ENCODE measurements at places on chromosomes 3 and 15.

- no peak for DNase-seq
Measured at GRCh38 chr3:45826908-45827307, 15.0 kb downstream of the LZTFL1 start.

- no peak for DNase-seq
Measured at GRCh38 chr3:116276675-116277074, 168.6 kb downstream of the LSAMP start.

DNA sequence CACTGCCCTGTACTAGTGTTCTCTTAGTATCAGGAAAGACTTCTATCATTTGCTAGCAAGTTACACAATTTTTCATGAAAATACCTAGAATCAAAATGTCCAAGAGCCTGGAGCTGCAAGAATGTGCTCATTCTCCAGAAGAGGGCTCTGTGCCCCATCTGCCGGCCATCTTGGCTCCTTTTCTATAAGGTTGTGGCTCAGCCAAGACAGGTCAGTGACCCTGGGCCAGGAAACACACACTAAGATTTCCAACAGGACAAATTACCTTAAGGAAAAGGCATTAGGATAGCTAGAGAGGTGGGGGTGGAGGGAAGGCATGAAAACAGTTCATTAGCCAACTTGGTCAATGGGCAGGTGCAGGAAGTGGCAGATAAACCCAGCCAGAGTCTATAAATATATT, 20.7 kb downstream of the TIMP4 start:
- no peak for DNase-seq

- DNase-seq: no peak
Measured at GRCh38 chr3:27201492-27201891, 167.7 kb downstream of the NEK10 start.

DNA sequence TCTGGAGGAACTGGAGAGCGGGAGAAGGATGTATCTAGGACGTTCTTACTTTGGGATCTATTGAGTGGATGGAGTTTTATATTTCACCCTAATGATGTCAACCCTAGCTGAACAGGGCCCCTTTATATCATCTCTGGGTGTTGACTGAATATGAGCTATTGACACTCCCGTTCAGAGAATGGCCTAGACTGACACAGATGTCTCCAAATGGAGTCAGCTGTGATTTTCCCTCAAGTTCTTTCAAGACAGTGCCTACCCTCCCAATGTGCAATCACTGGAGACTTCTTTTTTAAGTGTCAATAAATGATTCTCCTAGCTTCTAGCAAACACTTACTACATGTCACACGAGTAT, 63.8 kb downstream of the FRMD4B start:
- no peak for DNase-seq

- DNase-seq: no peak
Measured at GRCh38 chr15:100385300-100386050, 43.7 kb upstream of the ADAMTS17 start.

DNA sequence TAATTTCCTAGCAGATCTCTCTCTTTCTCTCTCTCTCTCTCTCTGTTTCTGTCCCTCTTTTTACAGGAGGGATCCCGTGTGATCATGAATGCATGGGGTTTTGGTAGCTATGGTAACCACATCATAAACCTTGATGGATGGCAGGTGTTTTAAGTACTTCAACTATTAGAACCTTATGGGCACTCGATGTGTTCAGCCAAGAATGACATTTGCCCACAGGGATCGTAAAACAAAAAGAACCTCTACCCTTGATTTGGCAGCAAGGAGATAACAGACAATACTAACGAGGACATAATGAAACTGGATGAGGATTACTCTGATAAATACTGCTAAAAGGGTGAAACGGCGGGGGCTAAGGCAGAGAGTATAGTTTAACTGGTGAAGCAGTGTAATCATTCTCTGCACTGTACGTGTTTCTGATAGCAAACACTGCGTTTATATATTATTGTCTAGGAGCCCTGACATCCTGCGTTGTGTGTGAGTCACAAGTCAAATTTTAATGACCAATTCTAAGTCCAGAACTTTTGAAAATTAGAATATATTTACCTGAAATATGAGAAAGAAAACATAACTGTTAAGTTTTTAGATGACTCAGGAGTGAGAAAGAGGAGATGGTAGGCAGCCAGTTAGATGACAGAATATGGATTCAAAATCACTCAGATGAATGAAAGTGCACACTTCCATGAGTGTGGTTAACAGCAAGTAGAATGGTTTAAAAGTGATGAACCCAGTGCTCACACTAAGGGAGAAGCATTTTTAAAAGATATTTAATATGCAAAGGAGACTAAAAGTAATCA, 80.3 kb downstream of the OTOL1 start:
- DNase-seq: no peak

DNA sequence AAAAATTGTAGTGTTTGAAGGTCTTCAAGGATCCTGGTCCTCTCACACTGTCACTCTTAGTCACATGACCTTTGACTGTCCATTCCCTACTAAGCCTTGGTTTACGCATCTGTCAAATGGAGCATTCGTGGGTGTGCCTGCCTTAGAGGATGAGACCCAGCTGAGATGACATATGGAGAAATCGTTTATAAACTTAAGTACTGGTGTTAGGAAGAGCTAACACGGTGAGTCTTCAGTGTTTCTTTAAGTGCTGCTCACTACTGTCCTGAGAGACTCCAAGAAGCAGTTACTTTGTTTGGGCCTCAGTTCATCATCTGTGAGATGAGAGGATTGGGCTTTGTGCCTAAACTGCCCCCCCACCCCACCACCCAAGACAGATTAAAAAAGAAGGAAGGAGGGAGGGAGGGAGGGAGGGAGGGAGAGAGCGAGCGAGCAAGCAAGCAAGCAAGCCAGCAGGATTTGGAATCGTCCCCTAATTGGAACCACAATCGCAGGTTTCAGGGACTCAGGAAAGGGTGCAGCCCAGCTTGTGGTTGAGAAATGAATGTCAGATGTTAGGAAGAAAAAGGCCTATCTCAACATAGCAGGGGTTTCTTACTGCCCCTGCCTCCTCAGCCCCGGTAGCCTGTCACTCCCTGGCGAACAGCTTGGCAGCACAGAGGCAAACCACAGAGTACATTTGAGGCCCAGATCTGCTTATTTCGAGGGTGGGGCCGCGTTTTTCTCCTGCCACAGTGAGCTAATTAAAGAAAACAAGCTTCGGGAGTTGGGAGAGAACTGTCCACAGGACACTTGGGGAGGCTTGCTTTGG, 32.7 kb downstream of the SMAD3 start:
- DNase-seq: no peak

DNA sequence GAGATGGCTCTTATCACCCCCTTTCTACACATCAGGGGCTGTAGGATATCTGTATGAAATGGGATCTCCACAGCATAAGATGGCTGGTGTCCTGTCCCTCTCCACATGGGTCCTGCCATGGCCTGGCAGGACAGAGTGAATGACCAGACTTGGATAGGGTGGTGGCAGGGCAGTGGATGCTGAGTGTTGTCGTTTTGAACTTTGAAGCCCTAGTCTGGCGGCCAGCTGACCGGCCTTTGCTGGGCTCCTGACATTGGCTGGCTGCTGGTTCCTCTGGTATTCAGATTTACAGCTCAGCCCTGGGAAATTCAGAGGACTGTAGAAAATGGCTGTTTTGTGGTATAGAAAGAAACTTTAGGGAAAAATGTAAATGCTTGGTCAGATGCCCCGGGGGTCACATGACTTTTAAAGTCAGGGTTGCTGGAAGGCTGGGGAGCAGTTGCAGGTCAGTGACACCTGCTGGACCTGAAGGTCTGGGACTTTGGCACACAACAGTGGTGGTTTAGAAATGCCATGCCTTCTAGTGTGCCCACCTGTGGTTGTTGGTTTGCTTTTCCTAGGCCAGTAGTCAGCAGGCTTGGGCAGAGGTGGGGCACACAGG, 13.5 kb upstream of the PGPEP1L start:
- DNase-seq: no peak

DNA sequence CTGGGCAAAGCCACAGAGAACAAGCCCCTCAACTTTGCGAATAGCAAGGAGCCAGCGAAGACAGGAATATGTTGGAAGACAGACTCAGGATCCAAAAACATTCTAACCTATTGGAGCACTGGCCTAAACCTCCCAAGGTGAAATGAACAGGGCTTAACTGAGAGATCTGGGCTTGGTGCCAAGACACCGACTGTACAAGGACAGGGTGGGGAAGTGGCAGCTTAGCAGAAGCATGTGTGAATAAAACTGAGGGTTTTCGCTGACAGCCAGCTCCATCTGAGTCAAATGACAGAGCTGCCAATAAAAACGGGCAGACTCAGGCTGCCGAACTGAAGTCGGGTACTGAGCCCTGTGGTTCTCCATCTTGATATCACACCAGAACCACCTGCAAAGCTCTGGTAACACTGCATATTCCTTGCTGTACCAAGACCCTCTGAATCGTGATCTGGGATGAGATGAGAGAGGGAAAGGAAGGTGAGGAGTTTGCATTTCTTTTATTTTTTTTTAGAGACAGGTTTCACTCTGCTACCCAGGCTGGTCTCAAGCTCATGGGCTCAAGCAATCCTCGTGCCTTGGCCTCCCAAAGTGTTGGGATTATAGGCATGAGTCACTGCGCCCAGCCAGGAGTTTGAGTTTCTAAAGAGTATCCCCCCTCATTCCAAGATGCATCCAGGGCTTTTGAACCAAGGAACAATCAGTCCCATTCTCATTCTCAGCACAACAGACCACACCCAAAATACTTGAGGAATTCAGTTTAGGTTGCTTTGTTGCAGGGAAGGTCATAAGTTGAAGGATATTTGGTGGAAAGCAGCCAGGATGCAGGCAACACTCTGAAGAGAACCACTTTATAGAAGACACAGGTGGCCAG, 6.0 kb upstream of the PLCB2 start:
- no peak for DNase-seq

DNA sequence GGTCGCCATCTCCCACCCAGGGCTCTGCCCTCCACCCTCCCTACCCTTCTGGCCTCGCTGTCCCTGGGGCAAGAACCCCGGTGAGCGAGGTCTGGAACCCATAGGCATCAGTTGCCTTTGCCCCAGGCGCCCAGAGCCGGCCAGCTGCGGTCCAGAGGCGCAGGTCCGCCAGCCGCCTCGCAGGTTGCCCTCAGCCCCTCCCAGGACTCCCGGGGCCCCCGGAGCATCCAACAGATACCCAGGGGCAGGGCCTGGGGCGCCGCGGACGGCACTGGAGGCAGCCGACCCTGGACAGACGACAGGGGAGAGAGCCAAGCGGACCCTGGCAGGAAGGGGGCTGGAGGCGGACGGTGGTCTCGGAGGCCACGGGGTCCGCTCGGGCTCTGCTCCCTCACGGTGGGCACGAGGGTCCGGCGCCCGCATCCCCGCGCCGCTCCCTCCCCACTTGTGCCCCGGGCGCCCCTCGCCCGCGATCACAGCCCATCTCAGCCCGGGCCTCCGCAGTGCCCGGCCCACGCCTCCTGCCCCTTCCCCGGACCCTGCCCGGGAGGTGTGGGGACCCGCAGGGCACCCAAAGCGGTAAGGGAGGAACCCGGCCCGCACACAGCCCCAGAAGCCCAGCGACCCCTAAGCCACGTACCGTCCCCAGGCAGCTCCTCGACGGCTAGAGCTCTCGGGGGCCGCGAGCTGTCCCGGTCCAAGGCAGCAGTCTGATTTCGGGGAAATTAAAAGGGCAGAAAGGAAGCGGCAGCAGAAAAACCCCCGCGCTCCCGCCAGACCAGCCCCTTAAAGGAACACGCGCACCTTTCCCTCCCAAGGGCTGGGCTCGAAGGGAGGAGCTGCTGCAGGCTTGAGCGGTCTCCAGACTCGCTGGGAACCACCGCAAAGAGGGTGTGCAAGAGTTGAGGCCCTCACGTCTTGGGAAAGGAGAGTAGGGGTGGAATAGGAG, at the start of gene HAPLN3:
TSS of gene HAPLN3 (minus strand) at position 726 of the 949 bp plus-strand sequence. CDS start 8,246 bp downstream, outside the sequence.
- no peak for DNase-seq

GRCh38 chr3:9201266-9201665, 48.2 kb downstream of the SRGAP3 start:
- no peak for DNase-seq

GRCh38 chr15:75928680-75929608, 25.3 kb downstream of the FBXO22 start:
- no peak for DNase-seq

DNA sequence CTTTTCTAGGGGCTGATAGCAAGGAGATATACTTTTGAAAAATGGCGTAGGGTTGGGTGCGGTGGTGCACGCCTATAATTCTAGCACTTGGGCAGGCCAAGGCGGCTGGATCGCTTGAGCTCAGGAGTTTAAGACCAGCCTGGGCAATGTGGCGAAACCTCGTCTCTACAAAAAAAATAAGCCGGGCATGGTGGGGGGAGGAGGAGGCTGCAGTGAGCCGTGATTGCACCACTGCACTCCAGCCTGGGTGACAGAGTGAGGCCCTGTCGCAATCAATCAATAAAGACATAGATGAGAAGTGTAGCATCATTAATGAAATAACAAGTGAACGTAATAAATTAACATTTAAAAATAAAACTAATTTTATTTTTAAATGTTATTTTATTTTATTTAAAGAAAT, 134.6 kb downstream of the SLCO3A1 start:
- no peak for DNase-seq

DNA sequence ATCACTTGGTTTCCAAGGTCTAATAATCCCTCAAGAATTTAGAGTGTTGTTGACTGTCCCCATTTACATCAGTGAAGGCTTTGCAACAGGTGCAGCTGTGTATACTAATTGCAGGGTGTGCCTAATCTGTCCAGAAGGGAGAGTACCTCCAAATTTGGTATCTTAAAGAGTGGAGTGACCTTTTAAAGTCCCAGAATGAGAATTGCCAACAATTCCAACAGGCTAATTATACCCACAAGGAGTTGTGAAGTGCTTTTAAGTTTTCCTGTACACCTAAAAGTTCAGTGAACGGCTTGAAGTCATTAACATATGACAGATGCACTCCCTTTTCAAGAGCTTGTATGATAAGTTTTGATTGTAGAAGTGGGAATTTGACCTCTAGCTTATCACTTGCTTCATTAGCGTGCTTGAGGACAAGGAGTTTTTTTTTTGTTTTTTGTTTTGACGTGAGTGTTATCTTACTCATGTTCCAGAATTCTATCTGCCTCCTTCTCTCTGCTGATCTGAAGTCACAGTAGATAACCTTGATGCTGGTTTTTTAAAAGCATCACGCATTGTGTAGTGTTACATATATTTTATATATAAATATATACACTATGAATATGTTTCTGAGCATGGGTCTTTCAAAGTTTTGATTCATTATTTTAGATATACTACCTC, 26.3 kb downstream of the CDIN1 start:
- DNase-seq: no peak

DNA sequence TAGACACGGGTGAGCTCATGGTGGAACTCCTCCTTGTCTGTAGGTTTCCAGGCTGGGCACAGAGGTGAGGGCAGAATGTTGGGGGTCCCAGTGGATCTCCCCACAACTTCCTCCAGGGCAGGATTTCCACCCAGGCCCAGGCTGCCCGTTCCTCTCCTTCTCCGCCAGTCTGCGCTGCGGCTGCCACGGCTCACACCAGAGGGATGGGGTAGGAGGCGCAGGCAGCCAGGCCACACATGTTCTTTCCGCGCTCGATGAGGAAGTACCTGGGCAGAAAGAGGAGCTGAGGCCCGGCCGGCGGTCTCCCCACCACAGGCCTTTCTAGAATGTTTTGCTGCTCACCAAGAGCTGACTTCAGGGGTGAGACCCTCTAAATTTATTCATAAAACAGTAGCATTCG, 22.9 kb downstream of the CTSH start:
- no peak for DNase-seq

GRCh38 chr3:112767177-112767576, 79.5 kb downstream of the CD200R1L start:
- no peak for DNase-seq

GRCh38 chr15:72472992-72473610, 1.0 kb upstream of the ARIH1 start:
- DNase-seq: no peak

Data from stimulated activated CD8-positive, alpha-beta memory T cell treated with anti-CD3 and anti-CD28 coated beads, Interleukin-2, amount 100 ng/mL, for 1 hour (primary cell).